ENCODE measurements at places on chromosomes 7 and 10.

DNA sequence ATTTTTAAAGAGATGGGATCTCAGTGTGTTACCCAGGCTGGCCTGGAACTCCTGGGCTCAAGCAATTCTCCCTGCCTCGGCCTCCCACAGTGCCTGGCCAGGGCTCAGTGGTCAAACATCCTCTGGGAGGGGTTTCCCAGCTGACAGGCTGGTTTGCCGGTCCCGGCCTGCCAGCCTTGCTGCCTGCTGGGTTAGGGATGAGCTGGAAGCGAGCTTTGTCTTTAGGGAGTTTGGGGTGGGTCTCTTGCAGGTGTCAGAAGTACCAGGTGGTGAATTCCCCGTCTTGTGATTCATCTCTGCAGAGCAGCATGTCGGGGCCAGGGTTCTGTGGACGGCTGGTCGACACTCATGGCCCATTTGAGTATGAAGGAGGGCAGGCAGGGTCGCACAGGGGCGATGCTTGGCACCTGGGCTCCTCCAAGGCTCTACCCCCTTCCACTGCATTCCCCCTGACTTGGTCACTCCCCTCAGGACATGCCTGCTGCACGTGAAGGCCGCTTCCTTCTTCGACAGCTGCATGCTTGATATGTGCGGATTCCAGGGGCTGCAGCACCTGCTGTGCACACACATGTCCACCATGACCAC, 30.3 kb downstream of the ZAN start:
- DNase-seq = no peak

DNA sequence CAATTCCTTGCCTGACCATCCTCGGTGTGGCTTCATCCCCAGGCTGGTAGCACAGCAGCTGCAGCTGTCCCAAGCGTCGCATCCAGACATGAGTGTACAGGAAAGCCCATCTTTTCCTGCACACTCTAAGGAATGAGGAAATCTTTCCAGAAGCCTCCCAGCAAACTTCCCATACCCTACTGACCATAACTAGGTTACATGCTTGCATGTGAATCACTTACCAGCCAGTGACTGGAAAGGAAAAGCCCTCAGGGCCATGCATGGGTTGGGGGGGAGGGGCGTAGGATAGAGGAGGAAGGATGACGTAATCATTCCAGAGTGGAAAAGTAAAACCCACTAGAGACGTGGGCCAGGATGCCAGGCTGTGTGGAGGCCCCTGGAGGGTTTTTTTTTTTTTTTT, 18.9 kb upstream of the ZNF212 start:
- DNase-seq = no peak

GRCh38 chr7:75650681-75651080, 88.1 kb downstream of the HIP1 start:
- no peak for DNase-seq

DNA sequence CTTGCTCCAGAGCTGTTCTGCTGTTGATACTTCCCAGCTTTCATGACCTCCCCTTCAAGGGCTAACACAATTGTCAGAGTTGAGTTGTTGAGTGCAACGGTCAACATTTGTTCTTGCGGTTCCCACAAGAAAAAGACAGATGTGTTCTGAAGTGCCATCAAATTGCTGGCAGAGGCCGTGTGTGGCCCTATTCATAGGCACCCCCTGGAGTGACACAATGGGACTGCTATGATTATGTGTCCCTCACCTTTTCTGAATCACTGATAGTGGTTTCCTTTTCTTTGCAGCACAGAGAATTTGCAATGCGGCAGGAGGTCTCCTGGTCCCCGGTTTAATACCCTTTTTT, 5.8 kb upstream of the IGFBP1 start:
- no peak for DNase-seq

DNA sequence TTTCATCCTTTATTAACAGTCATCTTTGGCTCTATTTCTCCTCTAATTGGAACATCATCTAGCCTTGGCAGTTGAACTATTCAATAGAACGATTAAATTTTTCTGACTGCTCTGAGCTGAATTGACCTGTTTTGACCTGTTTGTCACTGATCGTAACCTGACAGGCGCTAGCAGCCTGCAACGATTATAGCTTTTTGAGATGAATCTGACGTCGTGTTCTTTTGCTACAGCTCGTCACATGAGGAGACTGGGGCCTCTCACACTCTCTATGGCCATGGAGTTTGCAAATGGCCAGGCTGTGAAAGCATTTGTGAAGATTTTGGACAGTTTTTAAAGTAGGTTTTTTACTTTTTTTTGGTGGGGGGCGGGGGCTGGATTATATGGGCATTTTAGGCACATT, 229.8 kb downstream of the FOXP2 start:
- DNase-seq = no peak

DNA sequence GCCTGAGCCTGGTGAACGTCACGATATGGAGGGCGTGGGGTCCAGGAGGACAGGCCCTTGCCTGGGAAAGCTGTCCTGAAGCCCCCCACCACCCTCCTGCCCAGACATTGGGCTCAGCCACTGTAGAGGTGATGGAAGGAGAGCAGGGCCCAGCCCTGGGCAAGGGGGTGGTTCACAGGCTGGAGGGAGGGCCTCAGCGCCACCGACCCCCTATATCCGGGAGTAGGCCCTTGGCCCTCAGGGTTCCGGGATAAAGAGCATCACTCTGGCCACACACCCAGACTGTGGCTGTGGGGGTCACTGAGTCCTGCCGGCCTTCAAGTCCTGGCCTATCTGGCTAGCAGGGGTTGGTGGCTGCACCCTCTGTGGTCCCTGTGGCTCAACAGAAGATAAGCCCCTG, 55.3 kb upstream of the GTF2IRD1 start:
- no peak for DNase-seq

DNA sequence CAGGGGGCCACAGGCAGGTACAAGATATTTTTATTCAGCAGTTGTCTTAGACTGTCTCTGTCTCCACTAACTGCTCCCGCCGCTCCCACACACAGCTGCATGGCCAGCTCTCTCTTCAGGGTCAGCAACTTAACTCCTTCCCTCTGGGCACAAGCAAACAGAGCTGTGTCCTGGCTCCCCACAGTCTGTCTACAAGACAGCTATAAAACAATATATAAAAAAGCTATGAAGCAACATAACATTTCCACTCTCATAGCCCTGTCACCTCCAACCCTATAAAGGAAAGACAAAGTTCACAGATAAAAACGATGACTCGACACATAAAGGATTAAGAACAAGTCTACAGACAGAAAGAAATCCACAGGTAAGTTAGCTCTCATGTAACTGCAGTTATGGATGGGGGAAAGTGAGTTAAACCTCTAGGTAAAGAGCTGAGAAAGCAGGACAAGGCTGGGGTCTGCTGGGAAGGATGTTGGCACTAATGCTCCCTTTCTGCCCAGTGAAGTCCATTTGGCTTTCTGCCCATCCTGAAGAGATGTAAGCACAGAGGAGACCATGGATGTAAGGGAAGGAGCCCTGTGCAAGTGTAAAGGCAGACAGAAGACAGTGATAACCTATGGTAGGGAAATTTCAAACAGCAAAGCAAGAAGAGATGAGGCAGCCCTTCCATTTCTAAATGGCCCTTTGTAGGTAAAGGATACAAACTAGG, 27.0 kb downstream of the RAPGEF5 start:
- no peak for DNase-seq

- no peak for DNase-seq
These were observed 304.5 kb upstream of the IMMP2L start for GRCh38 chr7:111866787-111867186.

GRCh38 chr7:33550363-33550762, 355.0 kb upstream of the BMPER start:
- no peak for DNase-seq

GRCh38 chr7:120729245-120729644, 128.7 kb downstream of the TSPAN12 start:
- no peak for DNase-seq
